Stimulated activated CD4-positive, alpha-beta T cell treated with anti-CD3 and anti-CD28 coated beads, TNF-alpha, amount 100 ng/mL, for 1 hour (primary cell): ENCODE measurements at places on chromosomes 1 and 21.
A peak's percentile ranks its signal among the peaks of the same experiment; 100 is the strongest.

DNA sequence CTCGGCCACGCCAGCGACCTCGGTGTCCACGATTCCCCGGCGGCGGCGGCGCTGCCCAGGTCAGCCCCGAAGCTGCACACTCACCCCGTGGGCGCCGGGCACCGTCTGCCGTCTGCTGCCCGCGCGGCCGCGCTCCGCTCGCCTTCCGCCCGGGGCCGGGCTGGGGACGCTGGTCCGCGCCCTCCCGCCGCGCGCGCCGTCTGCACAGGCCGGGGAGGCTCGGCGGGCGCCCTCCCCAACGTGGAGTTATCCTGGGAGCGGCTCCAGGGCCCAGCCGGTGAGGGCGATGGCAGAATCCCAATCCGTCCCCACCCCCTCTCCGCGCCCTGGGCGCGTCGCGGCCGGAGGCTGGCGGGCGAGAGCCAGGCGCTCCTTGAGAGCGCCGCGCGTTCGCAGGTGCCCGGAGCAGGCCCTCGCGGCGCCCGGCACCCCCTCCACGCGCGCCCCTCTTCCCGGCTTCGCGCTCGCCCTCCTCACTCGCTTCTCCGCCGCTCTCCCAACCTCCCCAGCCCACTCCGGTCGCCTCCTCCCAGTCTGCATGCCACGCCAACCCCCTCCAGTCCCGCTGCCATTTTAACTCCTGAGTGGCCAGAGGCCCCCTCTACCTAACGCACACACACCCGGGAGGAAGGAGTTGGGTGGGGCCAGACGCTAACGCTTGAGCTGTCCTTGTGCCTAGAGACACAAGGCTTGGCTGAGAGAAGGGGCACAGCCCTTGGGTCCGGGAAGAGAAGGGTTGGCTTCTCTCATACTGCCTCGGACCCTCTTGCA, at the start of gene LRRN2:
TSS of gene LRRN2 (minus strand) at position 503 of the 771 bp plus-strand sequence. CDS start 65,746 bp downstream, outside the sequence.
- DNase-seq = no peak

DNA sequence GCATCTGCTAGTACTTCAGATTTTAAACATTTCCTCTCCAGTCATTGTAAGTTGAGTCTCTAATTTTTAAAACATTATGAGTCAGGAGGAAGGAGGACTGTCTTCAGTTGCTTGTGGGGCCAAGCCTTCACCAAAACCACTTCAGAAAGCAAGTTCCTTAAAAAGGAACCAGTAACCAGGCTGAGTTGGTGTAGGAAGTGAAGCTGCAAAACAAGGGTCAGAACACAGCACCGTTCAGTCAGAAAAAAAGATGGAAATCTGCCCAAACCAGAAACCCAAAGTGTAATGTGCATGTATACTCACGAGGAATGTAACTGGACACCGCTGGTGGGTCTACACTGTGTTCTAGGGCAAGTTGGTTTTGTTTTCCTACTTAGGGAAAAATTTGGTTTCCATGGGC, 402.1 kb downstream of the SETD4 start:
- no peak for DNase-seq

DNA sequence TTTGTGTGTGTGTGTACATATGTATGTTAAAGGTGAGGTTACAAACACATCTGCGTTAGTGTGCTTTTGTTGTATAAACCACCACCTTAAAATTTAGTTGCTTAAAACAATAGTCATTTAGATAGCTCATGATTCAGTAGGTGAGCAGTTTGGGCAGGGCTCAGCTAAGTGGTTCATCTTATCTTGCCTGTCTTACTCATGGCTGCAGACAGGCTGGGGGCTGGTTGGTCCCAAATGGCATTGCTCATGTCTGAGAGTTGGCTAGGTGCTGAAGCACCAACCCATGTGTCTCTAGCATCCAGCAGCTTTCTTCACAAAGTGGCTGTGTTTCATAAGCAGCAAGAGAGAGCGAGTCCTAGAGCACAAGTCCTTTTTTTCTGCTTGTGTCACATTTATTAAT, 91.4 kb downstream of the MACF1 start:
- no peak for DNase-seq

DNA sequence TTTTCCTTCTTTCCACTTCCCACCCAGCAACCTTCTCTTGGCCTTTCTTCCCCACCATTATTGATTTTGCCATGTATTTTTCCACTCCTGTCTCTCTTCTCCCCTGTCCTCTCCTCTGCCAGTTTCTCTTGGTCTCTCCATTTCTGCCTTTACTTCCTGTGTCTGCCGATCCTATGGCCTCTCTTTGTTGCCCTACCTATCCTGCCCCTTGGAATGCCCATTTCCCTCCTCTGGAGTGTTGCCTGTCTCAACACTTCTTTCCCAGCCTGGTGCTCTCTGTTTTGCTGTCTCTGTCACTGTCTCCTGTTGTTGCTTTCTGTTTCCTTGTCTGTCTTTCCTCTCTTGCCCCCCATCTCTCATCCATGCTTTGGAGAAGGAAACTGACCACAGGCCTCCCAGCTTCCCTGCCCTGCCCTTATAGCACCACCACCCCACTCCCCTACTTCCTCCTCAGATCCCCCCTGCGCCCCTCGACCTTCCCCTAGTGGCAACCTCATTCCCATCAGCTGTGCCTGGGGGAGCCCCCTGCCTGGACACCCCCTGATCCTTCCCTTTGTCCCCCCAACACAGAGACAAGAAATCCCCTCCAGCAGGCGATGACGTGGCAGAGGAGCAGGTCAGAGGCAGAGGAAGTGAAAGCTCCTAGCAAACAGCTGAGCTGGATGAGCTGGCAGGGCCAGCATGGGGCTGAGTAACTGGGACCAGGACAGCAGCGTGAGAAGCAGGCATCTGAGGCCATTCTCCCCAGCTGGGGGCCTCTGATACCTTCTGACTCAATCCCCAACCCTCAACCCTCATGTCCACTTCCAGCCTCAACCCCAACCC, 6.6 kb upstream of the ETV3L start:
- DNase-seq = no peak

DNA sequence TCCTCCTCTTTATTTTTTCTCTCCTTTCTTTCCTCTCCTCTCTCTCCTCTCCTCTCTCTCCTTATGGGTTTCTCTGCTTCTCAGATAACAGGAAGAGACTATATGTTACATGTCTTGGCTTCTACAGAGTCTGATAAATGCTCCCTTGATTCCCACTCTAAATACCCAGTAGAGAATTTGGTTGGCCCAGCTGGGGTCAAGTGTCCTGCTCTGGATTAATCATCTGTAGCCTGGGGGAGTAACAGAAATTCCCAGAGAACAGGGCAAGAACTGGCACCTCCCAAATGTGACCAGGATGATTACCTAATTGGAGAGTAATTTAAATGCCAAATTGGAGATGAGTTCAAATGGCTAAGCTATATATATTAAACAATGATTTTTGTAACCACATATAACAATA, 146.1 kb upstream of the LMO4 start:
- no peak for DNase-seq

DNA sequence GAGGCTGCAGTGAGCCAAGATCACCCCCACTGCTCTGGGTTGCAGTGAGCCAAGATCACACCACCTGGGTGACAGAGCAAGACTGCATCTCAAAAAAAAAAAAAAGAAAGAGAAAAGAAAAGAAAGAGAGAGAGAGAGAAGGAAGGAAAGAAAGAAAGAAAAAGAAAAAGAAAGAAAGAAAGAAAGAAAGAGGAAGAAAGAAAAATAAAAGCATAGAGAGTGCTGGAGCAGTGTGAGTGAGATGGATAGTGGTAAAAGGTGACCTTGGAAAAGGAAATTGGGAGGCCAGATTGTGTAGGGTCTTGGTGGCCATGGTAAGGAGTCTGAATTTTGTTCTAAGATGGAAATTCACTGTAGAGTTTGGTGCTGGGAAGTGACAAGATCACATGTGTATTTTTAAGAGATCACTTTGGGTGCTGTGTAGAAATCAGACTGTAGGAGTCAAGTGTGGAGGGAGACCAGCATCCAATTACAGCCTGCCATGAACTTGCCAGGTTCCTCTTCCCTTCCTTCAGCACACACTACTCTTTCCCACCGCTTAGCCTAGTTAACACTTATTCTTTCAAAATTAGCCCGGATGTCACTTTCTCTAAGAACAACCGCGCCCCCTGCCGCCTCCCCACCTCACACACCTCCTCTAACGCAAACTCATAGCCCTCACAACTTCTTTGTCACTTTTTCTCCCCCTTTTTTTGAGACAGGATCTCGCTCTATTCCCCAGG, 17.9 kb downstream of the MTX1 start:
- peak; percentile 83 for DNase-seq

DNA sequence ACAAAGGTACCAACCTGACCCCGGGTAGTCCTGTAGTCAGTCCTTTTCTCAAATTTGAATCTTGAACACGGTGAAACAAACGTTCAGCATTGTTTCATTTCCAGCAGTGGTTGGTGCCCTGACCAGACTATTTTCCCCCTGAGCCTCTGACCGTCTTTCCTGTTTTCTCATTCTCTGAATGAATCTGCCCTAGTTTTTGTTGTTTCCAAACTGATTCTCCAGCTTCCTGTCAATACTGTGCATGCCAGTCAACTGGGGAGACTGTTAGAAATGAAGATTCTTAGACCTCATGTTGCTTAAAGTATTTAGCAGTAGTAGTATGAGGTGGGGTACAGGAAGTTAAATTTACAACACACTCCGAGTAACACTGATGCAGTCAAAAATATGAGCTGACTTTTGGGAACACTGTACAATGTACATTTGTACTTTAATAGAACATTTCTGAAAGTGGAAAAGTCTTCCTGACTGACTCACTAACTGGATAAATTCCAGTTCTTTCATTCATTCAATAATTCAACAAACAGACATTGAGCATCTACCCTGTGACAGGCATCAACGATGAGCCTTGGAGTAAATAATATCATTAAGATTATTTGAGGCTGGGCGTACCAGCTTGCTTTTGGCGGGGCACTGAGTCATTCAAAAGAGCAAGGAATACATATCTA, 26.0 kb upstream of the ZRANB2 start:
- DNase-seq = no peak

DNA sequence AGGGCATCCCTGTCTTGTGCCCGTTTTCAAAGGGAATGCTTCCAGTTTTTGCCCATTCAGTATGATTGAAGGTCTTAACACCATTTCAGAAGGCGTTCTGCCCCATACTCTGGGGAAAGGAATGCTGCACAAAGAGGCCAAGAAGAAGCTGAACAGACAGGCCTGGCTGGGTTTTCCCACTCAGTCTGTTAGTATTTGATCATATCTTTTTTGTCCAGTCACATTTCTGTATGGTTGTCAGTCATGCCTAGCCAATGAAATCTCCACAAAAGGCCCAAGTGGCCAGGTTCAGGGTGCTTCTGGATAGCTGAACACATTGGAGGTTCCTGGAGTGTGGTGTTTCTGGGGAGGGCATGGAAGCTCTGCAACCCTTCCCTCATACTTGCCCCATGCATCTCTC, 72.1 kb downstream of the NEK7 start:
- DNase-seq = no peak

GRCh38 chr1:197222025-197222685, 45.9 kb upstream of the CRB1 start:
- DNase-seq = no peak

DNA sequence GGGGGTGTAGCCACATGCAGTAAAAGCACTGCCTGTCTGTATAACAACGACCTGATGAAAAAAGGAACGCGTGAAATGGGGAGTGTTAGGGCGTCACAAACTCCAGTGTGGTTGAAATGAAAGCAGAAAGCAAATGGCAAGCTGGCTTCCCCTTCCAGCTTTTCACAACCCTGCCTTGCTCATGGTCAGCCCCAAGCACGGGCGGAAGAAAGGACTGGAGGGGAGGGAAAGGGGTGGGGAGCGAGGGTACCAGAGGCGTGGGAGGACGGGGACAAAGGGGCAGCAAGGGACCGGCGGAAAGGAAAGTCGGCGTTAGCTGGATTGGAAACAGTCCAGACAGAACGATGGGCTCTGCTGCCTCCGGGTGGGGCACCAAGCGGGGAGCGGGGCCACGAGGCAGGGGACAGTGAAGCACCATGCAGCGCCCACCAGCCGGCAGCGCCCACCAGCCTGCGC, 9.6 kb downstream of the VPS26C start:
- DNase-seq = no peak

DNA sequence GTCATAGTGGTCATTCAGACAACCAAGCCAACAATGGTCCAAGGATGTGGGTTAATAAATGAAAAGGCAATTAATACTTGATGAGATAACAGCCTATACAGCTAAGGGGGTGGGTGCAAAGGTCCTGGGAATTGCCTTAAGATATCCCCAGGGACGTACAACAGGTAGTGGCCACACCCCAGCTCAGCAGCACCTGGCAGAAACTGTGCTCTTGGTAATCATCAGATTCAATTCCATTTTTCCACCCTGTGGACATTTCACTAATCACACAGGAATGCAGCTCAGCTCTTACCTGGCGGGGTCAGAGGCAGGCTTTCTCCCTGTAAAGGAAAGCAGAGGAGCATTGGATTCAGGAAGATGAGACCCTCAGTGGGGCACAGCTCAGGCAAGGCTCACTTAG, 32.9 kb downstream of the FCRL5 start:
- no peak for DNase-seq

DNA sequence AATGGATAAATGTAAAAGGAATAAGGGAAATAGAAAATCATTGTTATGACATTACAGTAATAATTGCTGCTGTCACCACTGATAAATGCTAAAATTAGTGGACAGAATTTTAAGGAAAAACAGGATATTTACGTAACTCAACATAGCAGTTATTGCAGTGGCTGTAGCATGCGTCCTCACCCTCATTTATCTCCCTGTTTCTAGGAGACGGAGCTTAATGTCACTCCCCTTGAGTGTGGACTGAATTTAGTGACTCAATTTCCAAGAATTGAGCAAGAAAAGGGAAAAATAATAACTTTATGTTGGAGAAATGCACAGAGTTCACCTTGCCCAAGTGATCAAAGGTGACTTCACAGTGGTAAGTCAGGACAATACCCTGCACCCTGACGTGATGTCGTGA, 33.3 kb upstream of the COL18A1 start:
- no peak for DNase-seq

GRCh38 chr1:21590934-21591333, 78.2 kb downstream of the RAP1GAP start:
- no peak for DNase-seq

- no peak for DNase-seq
Measured at GRCh38 chr1:1763657-1764621, 14.3 kb downstream of the NADK start.

GRCh38 chr1:244826712-244827111, 8.7 kb upstream of the COX20 start:
- no peak for DNase-seq

GRCh38 chr1:201254625-201255478, 28.5 kb upstream of the PKP1 start:
- DNase-seq = peak; percentile 23

DNA sequence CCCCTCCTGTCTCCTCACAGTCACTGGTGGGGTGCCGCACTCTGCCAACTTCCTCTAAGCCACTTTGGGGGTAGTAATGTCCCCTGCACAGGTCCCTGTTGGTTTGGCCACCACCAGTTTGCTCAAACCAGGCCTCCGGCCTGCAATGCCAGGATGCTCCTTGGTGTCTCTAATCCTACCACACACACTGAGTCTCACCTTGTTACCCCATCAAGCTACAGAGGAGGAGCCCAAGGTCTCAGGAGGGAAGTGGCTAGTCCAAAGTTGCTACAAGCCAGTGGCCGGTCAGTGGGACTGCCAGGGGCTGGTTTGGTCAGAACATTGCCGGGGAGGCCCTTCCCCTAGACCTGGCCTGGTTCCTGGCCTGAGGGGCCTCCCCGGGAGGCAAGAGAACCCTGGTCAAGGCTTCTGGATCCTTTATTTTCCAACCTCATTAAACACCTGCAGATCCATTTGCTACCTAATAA, 21.5 kb upstream of the LRP8 start:
- DNase-seq = no peak
